Germinal center (tissue), 1 donor: ENCODE measurements at places on chromosomes 3 and 15.

GRCh38 chr3:19970327-19970726 is 23.4 kb downstream of the RAB5A start:
- DNase-seq = no peak

DNA sequence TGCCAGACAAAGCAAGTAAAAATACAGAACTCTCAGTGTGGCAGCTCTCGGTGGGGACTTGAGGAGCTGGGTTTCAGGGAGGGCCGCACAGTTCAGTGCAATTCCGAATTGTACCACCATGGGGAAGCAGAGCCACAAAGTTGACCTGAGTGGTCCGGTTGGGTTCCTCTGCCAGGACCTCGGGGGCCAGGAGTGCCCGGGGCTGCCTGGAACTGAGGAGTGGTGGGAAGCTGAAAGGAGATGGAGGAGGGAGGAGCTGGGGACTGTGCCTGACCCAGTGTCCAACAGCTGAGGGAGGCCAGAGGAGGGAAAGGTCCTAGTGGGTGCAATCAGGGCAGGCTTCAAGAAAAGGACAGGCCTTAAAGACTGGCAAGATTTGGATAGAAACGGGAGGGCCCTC is 32.2 kb upstream of the TRH start:
- peak; percentile 62 for DNase-seq

DNA sequence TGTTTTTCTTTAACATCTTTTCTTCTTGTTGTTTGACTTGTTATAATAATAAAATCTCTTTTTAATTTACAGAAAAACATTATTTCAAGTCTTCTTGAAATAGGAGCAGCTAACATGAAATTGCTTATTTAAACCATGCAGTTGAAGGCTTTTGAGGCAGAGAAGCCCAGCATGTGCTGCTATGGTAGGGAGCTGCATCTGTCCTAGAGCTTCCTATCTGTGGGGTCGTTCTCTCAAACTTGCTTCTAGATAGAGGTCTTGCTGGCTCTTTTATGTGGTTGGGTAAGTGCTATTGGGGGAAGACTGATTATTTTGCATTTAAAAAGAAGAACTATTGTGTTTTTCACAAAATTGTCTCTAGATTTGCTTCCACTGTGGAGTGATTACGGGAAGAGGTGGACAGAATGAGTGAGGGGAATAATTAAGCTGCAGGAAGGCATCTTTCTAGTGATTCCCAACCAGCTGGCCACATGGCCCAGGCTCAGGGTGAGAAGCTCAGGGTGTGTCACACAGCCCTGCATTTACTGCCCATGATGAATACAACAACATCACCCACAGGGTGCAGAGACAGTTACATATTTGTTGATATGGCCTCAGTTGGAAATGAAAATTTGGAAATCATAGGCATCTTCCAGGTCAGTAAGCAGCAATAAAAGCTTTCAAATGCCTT is 98.7 kb downstream of the CHST2 start:
- DNase-seq = no peak

DNA sequence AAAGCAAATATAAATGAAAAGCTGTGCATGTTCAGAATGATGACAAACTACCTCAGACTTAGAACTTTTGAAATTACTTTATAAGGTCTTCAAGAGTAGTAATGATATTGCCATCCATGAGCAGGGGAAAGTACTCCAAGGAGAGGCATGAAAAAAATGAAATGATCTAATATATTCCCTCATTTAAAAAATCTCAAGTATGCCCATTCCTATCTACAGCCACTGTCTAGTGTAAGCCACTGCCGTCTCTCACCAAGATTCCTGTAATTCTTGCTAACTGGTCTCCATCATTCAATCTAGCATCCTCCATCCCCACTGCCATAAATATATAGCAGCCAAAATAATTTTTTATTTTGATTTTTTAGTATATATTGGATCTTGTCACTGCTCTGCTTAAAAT is 258.8 kb downstream of the PLOD2 start:
- no peak for DNase-seq

GRCh38 chr3:189842681-189843602 is 211.8 kb downstream of the TP63 start:
- DNase-seq = no peak

DNA sequence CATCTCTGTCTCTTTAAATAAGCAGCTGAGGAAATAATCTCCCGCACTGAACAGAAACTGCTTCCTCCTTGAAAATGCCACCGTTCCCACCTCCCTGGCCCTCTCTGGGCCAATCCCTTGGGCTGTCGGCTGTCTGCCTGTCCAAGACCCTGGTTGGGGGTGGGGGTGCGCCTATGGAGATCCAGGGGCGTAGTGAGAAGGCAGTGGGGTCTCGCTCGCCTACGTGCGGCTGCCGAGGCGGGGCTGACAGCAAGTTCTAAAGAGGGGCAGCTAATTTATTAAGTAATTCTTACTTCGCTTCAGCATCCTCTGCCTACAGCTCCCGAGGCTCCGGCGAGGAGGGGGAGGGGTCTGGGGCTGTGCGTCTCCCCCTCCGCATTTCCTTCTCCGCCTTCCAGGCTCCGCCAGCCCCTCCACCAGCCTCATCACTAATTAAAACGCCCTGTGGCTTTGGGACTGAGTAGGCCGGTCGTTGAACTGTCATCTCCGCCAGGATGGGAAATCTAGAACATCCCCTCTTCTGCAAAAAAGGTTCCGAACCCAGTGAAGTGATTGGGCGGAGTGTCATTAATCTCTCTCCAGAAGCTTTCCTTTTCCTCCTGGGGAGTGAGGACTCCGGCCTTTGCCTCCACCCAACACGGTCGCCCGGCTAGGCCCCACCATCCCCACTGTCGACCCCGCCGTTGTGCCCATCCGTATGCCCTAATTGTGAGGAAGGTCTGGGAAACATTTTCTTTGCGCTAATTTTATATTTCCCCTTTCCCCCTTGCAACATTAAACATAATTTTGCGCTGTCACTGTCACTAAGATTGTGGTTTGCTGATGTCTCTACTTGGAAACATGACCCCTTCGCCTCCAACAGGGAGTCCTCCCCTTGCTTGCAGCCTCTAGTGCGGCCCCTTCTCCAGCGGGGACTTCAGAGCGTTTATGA is 16.9 kb downstream of the NR2F2 start:
- no peak for DNase-seq

GRCh38 chr3:107227091-107227490 is 150.1 kb upstream of the CCDC54 start:
- DNase-seq = no peak

GRCh38 chr15:76163457-76164295 is 103.9 kb downstream of the TMEM266 start:
- DNase-seq = no peak
